Activated naive CD4-positive, alpha-beta T cell (primary cell): ENCODE measurements at places on chromosomes 16 and 17.

GRCh38 chr16:23120562-23120961, 28.7 kb downstream of the USP31 start:
- DNase-seq, result no peak

GRCh38 chr17:21200590-21201297, 13.2 kb downstream of the TMEM11 start:
- no peak for DNase-seq

DNA sequence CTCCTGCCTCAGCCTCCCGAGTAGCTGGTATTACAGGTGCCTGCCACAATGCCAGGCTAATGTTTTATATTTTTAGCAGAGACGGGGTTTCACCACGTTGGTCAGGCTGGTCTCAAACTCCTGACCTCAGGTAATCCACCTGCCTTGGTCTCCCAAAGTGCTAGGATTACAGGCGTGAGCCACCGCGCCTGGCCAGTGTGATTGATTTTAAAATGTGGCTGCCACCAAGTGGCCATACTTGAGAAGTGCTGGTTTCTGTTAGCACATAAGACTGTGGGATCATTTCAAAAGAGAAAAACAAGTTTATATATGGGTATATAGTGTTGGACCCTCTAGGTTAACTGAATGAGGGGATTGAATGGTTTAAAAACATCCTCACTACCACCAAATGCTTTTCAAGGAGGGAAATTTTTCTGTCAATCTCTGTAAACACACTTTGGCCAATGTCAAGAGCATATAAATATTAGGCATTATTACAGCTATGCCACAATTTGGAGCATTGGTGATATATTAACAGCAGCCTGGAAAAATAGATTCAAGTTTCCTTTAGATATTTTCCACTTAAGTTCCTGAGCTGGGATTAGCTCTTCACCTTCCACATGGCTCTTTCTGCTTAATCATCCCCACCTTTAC, 13.5 kb upstream of the DHRS13 start:
- no peak for DNase-seq

DNA sequence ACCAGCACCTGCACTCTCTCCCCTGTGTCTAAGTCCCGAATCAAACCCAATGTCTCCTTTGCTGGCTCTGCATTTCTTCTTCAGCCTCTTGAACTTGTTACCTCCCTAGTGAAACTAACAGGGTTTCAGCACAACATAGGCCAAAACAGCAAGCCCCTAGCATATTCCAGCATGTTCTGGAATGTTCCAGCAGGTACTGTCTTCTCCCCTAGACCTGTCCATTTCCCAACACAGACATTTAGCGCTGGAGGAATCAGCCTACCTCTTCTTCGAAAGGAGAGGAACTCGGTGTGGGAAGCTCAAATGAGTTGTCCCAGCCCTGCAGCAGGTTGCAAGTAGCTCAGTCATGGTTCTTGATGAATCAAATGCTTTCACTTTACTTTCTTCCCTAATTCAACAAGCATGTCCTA, 47.1 kb downstream of the LITAF start:
- DNase-seq, result no peak

DNA sequence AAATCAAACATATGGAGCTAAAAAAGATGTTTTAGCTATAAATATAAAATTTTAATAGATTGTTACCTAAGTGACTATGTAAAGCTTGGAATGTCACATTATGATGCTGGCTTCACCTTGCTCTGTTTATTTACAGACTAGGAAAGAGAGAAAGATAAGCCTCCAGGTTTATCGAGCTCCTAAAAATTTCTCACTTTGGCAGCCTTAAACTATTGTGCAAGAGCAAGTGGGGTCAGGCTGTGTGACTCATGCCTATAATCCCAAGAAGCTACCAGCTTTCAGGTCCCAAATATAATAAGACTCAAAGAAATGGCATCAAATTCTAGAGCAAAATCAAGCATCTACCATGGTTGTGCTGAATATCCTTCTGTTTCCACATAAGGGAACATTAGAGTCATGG, 34.3 kb upstream of the PRSS54 start:
- DNase-seq, result no peak

DNA sequence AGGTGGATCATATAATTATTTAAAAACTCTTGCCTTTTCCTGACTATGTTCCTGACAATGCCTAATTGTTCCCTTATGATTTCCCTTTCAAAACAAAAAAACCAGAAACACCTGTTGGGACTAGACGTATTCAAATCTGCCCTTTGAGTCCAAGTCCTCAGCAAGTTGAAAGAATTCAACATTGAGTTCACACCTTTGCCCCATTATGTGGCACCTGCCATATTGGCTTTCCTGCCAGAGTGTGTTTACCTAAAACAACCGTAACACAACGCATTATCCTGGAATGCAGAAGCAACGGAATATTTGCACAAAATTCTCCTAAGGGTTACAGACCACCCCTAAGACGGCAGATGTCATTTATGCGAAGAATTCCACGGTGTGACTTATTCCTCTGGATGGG, 105.9 kb downstream of the ZFHX3 start:
- no peak for DNase-seq

DNA sequence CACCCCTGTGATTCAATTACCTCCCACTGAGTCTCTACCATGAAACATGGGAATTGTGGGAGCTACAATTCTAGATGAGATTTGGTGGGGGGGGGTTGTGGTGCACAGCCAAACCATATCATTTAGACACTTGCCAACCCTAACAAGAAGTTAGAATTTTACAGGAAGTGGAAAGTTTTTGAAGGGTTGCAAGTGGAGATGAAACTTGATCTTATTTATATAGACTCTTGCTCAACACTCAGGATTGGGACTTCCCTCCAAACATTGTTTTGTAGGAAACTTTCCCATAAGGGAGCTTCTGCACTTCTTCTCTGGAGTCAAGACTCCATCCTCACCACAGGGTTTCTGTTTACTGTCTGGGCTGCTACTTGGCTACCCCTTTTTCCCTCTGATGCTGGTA, 266.7 kb upstream of the CDH11 start:
- DNase-seq, result no peak

DNA sequence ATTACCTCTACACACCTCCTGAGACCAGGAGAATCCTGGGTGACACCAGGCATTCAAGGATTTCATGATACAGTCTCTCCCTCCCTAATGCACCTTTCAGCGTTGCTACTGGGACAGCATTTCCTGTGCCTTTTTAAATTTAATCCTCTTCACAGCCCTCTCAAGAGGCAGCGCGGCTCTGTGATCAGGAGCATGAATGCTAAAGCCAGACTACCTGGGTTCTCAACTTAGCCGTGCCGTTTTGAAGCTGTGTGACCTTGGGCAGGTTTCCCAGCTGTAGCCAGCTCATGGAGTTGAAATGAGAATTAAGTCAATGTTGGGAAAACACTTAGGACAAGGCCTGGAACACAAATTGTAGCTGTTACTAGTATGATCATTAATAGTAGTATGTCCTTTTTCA, 191.8 kb downstream of the XYLT1 start:
- DNase-seq, result no peak

- DNase-seq, result no peak
These were observed 1.0 kb downstream of the ORAI3 start for GRCh38 chr16:30949650-30950515.

GRCh38 chr16:66923866-66924265, 1.5 kb downstream of the RRAD start:
- DNase-seq, result no peak

- DNase-seq, result no peak
These were observed 647 bp downstream of the UNK start for GRCh38 chr17:75785016-75785890.

GRCh38 chr16:52491216-52491615, 55.7 kb downstream of the TOX3 start:
- DNase-seq, result no peak

DNA sequence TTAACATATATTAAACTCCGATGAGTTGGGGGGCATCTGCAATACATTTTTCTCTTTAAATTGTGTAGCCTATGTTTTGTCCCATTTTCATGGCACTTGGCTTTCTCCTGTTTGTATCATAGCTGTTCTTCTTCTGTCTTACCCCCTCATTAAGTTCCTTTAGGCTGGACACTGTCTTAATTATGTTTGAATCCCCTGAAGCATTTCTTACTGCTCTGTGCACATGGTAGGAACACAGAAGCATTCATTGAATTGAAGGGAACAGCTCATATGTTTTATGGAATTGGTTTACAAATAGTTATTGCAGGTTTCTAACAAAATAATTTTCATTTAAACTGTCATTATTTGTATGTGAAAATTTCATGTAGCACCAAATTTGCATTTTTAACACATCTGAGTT, 176.8 kb downstream of the TANC2 start:
- DNase-seq, result no peak

DNA sequence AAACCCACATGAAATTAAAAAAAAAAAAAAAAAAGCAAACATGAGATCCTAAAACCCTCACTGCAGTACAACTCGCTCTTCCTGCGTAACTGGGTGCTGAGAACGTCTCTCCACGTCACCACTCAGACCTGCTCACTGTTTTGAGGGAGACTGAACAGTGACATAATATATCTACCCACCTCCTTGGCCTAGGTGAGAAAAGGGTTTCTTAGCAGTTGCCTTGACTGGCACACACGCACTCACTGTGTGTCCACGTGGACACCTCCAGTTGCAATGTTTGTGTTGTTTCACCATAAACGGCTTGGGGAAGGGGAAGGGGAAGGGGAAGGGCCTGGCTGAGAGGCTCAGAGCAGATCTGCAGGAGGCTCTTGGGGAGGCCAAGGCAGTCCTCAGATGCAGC, 32.0 kb downstream of the FANCA start:
- DNase-seq, result no peak

GRCh38 chr17:1120596-1121441, 59.0 kb downstream of the ABR start:
- DNase-seq, result no peak

DNA sequence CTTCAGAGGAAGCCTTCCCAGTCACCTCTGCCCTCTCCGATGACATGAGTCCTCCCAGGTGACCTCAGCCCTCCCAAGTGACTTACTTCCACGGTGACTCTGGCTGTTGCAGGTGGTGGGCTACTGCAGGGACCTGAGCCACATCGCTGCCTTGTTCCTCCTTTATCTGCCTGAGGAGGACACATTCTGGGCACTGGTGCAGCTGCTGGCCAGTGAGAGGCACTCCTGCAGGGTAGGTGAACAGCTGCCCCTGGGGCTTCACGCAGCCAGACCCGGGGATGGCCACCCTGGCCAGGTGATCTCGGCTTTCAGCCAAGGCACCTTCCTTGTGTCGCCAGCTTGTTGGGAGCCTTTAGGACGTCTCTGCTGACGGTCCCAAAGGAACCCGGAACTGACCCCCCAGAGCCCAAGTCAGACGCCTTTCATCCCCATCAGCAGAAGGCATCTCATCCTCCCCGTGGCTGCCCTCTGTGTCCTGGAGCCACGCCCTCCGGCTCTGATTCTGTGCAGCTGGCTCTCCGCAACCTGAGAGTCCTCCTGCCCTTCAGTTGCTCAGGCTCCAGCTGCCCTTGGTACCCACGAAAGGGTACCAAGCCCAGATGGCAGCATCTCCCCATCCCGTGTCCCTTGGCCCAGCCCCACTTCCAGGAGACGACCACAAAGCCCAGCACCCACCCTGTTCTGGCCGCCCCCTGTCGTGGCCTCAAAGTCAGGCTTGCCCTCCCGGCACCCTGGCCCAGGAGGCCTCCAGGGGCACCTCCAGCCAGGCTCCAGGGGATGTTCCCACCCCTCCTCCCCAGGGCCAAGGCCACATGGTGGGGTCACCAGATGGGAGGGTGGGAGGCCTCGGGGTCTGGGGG, 81.7 kb downstream of the GOSR1 start:
- no peak for DNase-seq

GRCh38 chr17:79034931-79035485, 11.0 kb downstream of the C1QTNF1 start:
- DNase-seq, result no peak

DNA sequence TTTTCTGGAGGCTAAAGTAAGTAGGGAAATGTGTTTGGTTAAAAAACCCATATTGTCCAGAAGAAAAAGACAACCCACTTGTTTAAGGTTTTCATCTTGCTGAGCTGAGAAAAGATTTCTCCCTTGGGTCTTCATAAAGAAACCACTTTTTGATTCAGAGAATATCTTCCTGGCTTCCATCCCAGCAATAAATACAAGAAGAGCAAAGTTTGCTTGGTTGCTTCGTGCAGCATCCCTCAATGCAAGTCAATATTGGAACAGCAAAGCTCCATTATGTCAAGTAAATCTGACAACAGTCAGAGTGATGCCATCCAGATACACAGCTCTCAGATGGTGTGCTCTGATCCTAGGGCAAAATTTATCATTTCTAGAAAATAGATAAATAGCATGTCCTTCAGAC, 118.9 kb upstream of the PIRT start:
- no peak for DNase-seq

GRCh38 chr17:8608001-8608400, 22.5 kb downstream of the MYH10 start:
- DNase-seq, result no peak

DNA sequence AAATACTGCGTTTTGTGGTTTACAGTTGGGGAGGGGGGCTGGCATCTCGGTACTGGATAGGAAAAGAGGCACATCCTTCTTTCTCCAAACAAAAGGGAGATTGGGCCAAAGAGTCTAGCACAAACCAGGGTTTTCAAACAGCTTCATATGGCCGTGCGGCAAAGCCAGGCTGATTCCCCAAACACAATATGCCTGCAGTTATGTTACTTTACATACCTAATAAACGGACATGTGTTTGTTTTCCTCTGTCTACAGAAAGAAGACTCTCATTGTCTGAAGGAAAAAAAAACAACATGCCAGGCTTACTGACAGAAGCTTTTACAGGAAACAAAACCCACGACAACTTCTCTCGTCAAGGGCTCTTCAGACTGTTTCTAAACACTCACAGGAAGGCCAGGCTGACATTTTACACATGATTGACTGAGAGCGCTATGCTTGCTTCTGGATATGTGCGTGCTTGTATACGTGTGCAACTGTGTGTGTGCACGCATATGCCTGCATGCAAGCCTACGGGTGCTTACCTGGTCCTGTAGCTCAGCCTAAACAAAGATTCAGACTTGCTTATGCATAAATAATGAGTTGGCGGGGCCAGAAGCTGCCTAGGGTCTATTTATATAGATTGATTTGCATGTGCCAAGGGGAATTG, 461.0 kb upstream of the C16orf82 start:
- no peak for DNase-seq

- DNase-seq, result no peak
These were observed 9.5 kb upstream of the GRN start for GRCh38 chr17:44335564-44335963.

GRCh38 chr17:77869665-77870132, 88.8 kb upstream of the TNRC6C start:
- DNase-seq, result no peak

DNA sequence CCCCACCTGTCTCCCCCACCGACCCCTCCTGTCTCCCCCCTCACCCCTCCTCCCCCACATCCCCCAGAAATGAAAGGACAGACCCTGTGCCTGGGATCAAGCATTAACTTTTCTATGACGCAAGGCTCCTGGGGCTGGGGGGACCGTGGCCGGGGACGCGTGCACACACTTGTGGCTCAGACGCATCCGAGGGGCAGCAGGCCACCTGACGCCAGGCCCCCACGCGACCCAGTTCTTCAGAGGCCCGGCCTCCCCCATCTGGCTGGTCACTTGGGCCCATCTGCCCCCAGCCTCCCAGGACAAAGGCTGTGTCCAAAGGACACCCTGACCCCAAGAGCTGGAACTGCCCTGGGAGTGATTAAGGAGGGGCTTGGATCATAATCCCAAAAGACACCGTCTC, 14.0 kb upstream of the PVALEF start:
- no peak for DNase-seq
